ENCODE measurements at places on chromosomes 1 and 21.

GRCh38 chr1:175471039-175471800 is 272.2 kb downstream of the TNR start:
- DNase-seq: no peak

GRCh38 chr1:24735509-24736375 is 9.5 kb upstream of the CLIC4 start:
- DNase-seq: peak; percentile 39

- DNase-seq: no peak
Measured at GRCh38 chr1:51534447-51534846, 15.4 kb upstream of the EPS15 start.

DNA sequence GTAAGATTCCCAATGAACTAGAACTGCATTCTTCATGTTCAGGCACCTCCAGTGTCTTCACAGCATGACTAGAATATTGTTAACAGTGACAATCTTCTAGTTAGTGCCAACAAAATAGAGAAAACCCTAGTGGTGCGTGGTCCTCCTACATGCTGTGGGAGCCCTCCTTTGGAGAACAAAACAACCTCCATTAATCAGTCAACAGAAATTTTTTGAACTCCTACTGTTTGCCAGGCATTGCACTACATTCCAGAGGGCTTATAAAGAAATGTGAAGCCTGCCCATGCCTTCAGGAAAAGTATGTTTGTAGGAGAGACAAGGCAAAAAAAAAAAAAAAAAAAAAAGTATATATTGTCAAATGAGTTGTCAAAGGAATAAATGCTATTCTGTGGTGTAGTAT is 252.7 kb downstream of the LRRC40 start:
- no peak for DNase-seq

- peak; percentile 89 for DNase-seq
Measured at GRCh38 chr1:8120693-8121260, 94.7 kb upstream of the ERRFI1 start.

GRCh38 chr1:61287014-61287413 is 204.7 kb downstream of the NFIA start:
- no peak for DNase-seq

GRCh38 chr1:118333601-118334210 is 148.7 kb upstream of the SPAG17 start:
- DNase-seq: no peak

DNA sequence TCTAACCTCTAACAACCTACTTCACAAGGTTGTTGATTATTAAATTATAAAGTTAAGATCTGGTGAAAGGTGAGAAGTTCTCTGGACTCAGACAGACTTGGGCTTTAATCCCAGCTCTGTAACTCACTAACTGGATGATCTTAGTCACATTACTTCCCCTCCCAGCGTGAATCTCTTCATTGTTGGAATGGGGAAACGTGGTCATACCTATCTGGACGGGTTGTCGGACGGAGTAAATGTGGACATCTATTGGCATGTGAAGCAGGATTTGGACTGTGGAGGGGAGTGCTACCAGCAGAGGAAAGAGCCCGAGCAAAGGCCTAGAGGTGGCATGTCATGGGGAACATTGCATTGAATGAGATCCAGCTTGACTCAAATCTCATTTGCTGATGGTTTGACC is 45.1 kb upstream of the RPL11 start:
- no peak for DNase-seq

GRCh38 chr1:195851804-195852203 is 756.4 kb downstream of the KCNT2 start:
- DNase-seq: no peak

DNA sequence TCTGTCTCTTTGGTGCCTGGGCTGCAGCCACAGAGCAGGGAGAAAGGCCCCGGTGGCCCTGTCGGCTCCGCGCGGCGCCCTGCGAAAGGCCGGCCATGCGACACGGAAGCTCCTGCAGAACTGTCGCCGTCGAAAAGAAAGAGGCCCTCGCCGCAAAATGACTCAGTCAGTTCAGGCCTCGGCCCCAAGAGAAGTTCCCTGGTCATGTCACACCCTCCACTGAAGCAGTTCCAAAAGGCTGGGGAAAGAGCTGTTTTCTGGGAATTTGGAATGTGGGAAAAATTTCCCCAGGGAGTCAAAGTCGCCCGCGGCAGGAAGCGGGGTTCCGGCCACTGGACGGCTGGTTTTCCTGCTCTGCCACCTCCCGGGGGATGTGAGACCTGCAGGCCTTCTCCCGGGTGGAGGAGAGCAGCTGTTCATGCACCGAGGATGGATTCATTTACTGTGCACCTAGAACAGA is 115.8 kb upstream of the ZNF678 start:
- peak; percentile 45 for DNase-seq

GRCh38 chr1:77976433-77977076 is 2.3 kb downstream of the FUBP1 start:
- no peak for DNase-seq

- peak; percentile 77 for DNase-seq
Measured at GRCh38 chr1:19436716-19437476, 48.4 kb downstream of the CAPZB start.

DNA sequence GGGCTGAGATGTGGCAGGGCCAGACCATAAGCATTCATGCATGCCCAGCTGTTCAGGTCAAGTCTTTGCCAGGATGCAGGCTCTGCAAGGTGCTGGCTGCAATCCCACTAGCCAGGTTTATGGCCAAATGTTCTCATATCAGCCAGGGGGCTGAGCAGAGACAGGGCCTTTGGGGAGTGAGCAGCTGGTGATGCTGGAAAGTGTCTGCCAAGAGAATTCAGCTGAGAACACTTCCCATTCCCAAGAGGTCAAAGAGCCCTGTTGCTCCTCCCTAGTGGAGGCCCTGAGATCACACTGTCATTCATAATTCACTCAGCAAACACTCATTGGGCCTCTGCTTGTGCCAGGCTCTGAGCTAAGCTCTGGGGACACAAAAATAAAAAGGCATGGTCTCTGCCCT is 150.3 kb downstream of the DMRTA2 start:
- DNase-seq: no peak

DNA sequence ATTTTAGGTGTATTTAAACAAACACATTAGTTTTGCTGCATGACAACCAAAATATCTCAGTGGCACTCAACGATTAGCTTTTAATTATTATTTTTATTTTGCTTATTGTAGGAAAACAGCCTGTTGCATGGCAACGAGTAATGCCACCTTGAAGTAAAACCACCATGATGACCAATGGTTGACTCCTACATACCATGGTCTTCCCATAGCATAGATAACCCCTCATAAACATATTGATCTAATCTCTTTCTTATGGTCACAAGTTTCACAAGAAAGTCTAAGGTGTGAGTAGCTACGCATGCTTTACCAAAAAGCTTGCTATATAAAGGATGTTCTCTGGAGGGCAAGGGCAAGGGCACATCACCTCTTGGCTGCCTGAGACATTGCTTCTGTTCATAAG is 61.5 kb upstream of the PTBP2 start:
- no peak for DNase-seq

DNA sequence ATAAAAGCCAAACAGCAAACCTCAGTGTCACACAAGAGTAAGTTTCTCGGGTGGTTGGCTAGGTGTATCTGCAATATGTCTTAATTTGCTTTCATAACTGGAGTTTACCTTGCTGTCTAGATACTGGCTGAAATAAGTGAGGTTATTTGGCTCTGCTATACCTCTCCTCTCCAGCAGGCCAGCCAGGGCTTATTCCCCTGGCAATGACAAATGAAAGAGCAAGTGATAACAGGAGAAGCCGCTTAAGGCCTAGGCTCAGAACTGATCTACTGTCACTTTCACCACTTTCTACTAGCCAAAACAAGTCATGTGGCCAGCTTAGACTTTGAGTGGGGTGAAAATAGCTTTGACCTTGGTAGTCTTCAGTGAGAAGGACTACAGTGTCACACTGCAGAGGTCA is 4.8 kb upstream of the RPE65 start:
- no peak for DNase-seq

DNA sequence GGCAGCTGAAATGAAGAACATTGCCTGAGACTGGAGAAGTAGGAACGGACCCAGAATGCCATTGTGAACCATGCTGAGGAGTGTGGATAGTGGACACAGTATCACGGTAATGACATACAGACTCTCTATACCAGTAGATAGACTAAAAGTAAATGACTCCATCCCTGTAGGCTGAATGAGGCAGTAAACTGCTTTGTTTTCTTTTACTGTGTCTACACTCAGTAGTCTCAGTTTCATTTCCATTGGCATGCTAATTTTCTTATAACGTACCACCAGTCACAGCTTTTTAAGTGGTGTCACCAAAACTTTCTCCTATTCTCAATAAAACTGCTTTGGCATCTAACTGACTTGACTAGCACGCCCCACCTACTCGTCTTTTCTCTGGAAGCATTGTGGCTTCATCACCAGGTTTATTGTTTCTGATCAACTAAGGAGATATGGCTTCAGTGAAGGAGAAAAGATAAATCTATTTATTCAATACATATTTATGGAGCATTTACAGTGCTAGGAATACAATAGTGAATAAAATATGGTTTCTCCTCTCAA is 8.4 kb upstream of the ZNF697 start:
- no peak for DNase-seq

- DNase-seq: no peak
Measured at GRCh38 chr1:164630626-164631396, 71.8 kb downstream of the PBX1 start.

DNA sequence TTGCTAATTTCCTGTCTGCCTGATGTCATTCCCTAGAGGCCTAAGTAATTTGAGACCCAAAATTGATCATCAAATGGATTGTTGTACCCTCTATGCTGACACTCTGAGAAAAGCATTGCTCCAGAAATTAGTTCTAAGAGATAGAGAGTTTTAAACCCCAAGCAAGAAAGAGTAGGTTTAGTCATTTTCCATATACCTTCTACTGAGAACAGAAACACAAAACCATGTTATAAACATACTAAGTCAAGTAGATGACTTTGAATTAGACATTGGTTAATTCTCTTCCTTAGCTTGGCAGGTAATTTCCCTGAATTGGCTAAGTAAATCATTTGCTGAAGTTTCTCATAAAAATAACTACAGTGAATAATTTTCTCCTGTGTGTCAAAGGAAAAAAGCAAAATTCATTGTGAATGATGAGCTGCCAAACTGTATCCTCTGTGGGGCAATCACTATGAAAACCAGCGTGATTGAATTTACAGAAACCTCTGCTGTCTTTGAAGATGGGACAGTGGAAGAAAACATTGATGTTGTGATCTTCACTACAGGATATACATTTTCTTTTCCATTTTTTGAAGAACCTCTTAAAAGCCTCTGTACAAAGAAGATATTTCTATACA is 20.1 kb downstream of the FMO4 start:
- DNase-seq: no peak

GRCh38 chr21:27269644-27270043 is 302.8 kb upstream of the ADAMTS5 start:
- peak; percentile 81 for DNase-seq

DNA sequence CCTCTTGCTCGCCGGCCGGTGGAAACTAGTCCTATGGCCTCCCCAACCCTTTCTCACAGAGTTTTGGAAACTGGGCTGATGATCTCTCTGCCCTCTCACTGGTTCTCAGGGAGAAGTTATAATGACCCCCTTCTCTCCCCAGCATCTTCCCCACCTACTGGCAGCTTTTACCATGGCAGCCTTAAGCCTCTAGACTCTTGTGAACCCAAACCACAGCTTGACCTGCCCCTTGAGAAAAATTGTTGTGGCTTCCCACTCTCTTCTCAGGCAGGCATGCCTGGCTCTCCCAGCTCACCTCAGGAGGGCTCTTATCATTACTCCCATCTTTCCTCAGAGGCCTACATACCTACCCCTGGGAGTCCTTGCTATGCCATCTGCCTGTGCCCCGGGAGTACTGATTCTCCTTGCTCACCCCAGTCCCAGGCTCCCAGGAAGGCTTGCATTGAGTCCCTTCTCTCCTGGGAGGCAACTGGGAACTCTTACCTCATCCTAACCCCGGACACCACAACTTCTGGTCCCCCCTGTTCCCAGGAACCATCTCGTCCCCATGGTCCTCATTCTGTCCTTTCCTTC is 1.6 kb downstream of the NSUN4 start:
- peak; percentile 35 for DNase-seq

GRCh38 chr1:94947437-94947836 is 20.5 kb upstream of the CNN3 start:
- no peak for DNase-seq

DNA sequence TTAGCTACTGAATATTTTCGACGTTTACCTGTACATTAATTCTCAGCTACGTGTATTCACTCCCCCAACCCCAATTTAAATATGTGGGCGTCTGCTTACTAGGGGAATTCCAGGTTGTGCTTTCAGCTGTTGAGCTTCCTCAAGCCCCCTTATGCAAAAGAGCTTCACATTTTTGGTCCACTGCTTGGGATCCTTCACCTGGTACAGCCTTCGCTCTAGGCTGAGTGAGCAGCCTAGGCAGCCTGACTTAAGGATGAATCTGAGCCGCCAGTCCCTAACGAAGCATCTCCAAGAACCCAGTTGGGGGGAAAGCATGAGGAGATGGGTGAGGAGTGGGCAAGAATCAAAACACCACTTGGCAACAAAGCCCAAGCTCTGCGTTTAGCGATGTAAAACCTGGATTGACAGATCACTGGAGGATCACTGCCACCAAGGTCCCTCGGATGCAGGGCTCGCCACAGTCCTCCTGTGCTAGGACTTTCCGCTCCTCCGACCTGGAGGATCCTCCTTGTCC is 674 bp downstream of the BCL10 start:
- DNase-seq: peak; percentile 32

DNA sequence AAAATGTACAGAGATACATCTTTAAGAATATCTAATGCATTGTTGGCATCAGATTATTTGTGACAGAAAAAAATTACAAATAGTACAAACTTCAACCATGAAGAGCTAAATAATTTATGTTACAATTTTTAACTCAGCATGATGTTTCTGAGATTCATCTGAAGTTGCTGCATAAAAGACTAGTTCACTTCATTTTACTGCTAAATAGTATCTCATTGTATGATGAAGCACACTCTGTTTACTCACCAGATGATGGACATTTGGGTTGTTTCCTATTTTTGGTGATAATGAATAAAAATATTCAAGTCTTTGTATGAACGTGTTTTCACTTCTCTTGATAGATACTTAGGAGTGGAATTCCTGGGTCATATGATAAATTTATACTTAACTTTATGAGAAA is 20.6 kb downstream of the EGLN1 start:
- no peak for DNase-seq

DNA sequence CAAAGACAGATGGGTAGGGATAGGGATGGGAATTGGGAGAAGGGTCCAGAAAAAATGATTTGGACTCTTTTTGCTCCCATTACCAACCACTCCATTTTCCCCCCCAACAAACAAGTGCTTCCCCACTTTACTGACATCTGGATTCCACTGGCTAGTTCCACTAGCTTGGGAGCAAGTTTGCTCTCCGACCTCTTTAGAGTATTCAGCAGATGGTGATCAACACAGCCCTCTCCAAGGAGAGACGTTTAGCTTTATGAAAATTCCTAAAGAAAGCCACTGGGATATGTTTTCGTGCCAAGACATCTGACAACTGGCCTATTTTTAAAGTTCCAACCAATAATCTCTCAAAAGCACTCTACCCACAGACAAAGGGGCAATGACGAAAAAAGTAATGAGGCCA is 50.3 kb downstream of the ITPKB start:
- no peak for DNase-seq

Measured in cardiac fibroblast (primary cell).